CD4-positive, alpha-beta T cell treated with Interferon alpha-2 for 1 hour (primary cell): ENCODE measurements at places on chromosomes 5 and 9.

DNA sequence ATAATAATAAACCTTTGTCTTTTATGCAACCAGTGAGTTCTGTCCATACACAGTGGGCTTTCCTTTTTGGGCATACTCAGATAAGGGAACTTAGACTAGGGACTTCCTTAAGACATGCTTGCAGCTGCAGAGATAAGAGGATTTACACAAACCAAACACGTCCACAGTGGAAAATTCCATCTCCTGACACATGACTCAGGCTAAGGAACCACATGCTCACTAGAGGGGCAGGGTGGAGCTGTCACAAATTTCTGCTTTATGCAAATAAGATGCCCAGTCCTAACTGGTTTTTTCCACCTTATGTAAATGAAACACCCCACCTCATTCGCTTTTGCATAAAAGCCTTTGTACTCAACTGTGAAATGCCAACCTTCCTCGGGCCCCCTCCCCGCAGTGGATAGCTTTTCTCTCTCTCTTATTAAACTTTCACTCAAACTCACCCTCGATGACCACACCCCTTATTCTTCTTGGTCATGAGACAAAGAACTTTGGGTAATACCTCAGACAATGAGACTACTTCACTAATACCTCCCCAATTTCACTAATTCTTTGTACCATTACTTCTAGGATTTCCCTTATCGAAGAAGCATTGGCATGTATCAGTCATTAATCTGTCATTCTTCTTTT lies 170.3 kb upstream of the FTMT start:
- DNase-seq: no peak

DNA sequence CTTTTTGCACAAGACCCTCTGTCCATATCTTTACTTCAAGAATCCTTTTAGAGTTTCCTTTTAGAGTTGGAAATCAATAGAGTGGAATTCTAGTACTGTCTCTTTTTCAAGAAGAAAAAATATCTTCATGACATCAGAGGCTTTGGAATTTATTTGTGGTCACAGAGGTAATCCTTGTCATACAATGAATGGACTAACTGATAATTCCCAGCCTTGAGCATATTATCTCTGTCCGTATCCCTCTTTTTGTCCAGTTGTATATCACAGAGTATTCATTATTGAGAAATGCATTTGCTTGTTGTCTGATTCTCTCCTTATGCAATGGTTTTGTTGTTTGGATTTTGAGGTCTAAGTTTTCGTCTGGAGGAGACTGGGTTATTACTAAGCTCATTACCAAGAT lies 82.0 kb upstream of the HAPLN1 start:
- no peak for DNase-seq

- no peak for DNase-seq
These were observed 294.0 kb downstream of the SEC61B start for GRCh38 chr9:99515895-99516656.

GRCh38 chr5:133460172-133460758 lies 152.1 kb downstream of the FSTL4 start:
- DNase-seq: no peak

GRCh38 chr5:7208938-7209337 lies 187.0 kb upstream of the ADCY2 start:
- no peak for DNase-seq

GRCh38 chr9:112065806-112066606 lies 109.1 kb downstream of the SUSD1 start:
- no peak for DNase-seq

GRCh38 chr9:77019236-77019925 lies at the start of gene FOXB2:
Gene FOXB2 (plus strand): TSS chr9:77019655. CDS start chr9:77019655, 0 bp downstream.
- DNase-seq: no peak

DNA sequence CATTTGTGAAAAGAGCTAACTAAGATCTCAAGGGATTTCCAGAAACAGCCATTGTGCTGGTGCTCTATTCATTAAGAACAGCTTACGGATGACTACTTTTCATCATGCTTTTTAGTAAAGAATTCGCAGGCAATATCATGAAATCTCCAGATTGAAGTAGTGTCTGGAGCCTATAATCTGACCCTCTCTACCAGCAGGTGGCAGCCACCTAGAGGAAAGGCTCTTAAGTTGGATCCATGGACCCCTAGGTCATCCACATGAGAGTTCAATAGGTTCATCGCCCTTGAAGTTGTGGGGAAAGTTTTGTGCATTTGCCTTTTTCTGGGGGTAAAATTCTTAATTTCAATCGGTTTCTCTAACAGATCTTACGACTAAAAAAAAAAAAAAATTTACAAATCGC lies 82.3 kb downstream of the SLC1A3 start:
- no peak for DNase-seq

GRCh38 chr5:116382032-116382873 lies 192.4 kb downstream of the SEMA6A start:
- DNase-seq: no peak
